A549 treated with ZK216348 at 1 μM for 4 hours (cell line): ENCODE measurements at places on chromosomes 1 and 21. TPM values are rescaled to one million over a fixed set of nuclear protein-coding genes. Genes with fewer than 3 reads are reported as not detected.

The RAB25 gene
- total RNA-seq, result 0.29 to 0.62 TPM (median 0.38 TPM) in 3 of 5 replicates, not detected in the others

The AJAP1 gene
- total RNA-seq, result not detected in 5 replicates

The NECTIN4 gene
- total RNA-seq, result 0.81 to 2.9 TPM (median 2.0 TPM) in 5 replicates

The NHLH2 gene
- not detected in 5 replicates for total RNA-seq

The KLHDC9 gene
- 1.1 to 2.2 TPM (median 2.0 TPM) in 5 replicates for total RNA-seq
